ENCODE measurements at places on chromosomes 7 and 10. TPM values are rescaled to one million over a fixed set of nuclear protein-coding genes. Genes with fewer than 3 reads are reported as not detected.

The STK31 gene
- 0.74 TPM for total RNA-seq

The MMRN2 gene
- total RNA-seq = 5.5 TPM

- no peak for DNase-seq
Measured at GRCh38 chr7:110371709-110372108, 719.2 kb upstream of the LRRN3 start.

DNA sequence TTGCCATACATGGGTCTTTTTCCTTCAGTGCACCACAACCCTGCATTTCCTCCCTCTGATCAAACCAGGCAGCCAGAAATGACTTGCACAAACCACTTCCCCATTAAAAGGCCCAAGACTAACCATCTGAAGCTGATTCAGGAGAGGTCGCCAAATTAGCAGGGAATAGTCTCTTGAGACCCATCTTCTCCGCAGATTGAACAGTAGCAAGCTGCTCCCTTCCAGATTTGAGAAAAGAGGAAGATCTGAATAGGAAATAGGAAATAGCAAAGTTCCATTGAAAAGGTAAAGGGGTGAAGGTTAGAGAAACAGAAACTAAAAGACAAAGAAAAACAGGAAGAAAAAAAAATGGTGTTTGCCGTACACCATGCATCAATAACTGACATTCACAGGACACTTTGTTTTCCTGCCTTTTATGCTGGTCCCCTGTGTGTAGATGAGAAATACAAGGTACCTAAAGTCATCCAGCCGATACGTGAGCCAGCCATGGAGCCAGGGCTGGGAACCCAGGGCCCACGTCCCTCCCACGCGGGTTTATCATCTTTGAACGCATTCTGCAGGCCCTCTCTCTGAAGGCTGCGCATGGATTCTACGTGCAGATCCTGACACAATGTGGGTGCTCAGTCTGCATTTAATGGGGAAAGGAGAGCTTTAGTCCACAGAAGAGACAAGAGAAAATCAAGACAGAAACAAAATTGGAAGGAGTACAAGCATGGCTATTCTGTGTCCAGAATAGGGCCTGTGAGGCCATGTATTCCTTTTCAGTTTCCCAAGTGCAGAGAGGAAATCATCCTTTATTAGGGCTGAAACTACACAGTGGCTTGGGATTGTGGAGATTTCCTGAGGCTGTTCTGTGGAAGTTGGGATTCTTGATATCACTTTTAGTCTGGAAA, 268.4 kb upstream of the NPVF start:
- no peak for DNase-seq

- no peak for DNase-seq
Measured at GRCh38 chr7:16889305-16889704, 7.5 kb upstream of the AGR3 start.

The PIK3AP1 gene
- total RNA-seq = 3.7 TPM

- no peak for DNase-seq
Measured at GRCh38 chr10:99057936-99058690, 177.5 kb downstream of the HPSE2 start.

The GIMAP4 gene
- total RNA-seq = not detected

The CRYGN gene
- 1.3 TPM for total RNA-seq

GRCh38 chr7:131359136-131359776, 31.6 kb downstream of the MKLN1 start:
- no peak for DNase-seq

DNA sequence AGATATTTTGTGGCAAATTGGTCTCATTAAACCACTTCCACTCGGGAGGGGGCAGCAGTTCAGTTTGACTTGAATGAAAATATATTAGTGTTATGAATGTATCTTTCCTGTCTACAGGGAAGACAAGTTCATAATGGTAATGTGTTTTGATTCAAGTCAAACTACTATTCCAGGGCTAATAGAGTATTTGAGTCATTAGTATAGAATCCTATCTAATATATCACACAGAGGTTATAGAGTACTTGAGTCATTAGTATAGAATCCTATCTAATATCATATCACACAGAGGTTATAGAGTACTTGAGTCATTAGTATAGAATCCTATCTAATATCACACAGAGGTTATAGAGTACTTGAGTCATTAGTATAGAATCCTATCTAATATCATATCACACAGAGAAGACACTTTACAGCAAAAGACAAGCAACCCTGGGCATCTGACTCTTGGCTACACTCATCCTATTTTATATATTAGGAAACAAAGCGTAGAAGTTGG, 199.7 kb upstream of the MAGI2 start:
- no peak for DNase-seq

- no peak for DNase-seq
Measured at GRCh38 chr7:154409703-154410311, 357.6 kb downstream of the DPP6 start.

The PLCE1 gene
- total RNA-seq = 7.8 TPM

DNA sequence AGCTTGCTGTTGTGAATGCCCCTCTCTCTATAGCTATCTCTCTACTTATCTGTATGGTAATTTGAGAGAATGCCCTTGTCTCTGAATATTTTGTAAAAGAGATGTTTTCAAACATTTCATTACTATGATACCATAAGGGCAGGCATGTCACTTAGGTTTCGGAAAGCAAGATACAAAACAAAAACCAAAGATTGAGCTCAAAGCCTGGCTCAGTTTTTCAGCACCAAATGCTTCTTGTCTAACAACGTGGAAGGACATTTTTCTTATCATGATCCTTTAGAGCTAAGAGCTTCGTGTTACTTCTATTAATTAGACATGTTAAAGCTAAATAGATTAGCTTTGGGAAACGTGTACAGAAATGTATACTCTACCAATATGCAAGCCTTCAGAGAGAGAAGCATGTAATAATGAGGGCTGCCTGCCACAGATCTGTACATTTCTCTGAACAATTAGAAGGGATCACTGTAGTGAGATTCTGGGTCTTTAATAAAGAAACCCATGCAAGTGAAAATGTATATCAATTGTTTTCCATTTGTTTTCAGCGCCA, 148.9 kb downstream of the ARID5B start:
- no peak for DNase-seq

The PGAM2 gene
- total RNA-seq = 0.72 TPM

DNA sequence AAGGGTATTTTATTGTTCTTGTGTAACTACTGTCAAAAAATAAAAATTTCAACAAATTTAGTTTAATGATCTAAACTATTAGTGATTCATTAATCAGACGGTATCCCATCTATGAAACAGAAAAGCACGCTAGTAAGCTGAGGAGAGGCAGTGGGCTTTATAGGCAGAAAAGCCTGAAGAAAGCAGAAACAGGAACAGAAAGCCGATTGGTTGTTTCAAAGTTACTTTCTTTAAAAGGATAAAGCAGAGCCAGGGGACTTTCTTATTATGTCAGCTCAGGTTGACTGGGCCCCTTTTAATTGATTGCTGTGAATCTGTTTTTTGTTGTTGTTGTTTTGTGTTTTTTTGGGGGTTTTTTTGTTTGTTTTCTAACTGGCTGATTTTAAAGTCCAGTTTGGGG, 105.5 kb downstream of the TES start:
- no peak for DNase-seq

The IRF5 gene
- total RNA-seq = 2.5 TPM

The HECW1 gene
- 1.4 TPM for total RNA-seq

DNA sequence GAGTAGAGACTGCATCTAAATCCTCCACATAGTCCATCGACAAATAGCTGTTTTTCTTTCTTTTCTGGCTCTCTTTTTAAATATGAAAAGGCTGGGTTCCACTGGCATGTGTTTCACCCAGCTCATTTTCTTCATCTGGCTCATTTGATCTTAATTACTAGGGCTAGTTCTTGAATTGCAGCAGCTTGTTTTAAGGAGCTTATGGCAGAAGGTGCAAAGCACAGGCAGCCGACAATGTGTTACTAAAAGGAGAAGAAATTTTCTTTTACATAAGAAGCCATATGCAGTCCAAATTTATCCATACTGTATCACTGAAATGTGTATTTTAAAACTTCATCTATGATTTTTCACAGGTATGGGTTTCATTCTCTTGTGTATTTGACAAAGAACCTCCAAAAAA, 205.6 kb upstream of the PTER start:
- DNase-seq = no peak

GRCh38 chr10:21100871-21101514, 203.9 kb upstream of the NEBL start:
- DNase-seq = no peak

- DNase-seq = no peak
Measured at GRCh38 chr10:52879091-52879807, 106.7 kb upstream of the MBL2 start.

DNA sequence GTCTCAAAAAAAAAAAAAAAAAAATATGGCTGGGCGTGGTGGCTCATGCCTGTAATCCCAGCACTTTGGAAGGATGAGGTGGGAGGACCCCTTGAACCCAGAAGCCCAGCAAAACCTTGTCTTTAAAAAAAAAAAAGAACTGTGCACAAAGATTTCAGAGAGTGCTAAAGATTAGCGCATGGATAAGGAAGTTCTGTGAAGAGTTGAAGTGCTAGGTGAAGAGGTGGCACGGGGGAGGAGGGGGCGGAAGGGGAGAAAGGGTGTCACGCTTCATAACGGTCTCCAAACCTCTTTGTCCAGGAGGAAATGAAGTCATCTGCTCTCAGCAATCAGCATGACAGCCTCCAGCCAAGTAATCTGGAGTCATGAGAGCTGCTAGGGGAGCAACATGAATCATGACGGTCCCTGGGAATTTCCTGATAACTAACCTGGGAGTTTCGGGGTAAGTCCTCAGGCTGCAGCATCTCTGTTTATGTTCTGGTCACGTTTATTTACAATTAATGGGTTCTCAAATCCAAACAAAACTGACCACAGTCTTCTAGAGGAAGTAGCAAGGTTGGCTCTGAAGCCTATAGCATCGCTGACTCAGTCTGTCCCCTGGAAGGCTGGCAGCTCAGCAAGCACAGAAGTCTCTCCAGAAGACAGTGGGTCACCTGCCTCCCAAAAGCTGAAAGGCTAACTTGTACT, 1.9 kb upstream of the PLAU start:
- DNase-seq = no peak

- DNase-seq = no peak
Measured at GRCh38 chr7:12540850-12541249, 29.7 kb upstream of the SCIN start.

The BMI1 gene
- total RNA-seq = 36.6 TPM

The ELN gene
- total RNA-seq = not detected

DNA sequence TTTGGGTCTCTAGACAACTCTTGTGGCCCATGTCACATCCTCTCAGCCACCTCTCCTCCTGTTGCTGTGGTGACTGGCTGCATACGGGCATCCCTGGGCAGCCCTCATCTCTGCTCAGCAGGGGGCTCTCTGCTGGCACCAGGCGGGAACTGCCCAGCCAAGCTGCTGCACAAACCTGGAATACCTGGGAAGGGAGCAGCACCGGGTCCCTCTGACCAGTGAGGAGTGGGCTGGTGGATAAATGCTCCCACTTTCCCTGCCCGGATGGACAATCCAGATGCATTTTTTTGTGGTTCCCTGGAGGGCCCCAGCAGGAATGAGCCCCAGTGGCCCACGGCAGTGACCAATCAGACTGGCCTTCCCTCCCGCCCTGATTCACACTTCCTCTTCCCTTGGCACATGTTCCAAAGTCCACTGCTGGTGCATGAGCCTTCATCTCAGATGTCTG, 21.9 kb downstream of the GRID1 start:
- DNase-seq = no peak

The CYP3A5 gene
- total RNA-seq = 53.0 TPM

DNA sequence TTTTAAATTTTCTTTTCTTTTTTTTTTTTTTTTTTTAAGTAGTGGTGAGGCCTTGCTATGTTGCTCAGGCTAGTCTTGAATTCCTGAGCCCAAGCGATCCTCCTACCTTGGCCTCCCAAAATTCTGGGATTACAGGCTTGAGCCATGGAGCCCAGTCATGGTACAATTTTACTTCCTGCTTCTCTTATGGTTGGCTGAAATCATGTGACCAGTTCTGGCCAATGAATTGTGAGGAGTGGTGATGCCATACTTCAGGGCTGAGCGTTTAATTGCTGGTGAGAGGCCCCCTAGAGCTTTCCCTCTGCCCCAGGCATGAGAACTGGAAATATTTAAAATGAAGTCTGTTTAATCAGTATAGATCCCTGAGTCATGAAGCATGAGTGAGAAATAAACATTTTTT, 22.2 kb upstream of the BAIAP2L1 start:
- no peak for DNase-seq

- DNase-seq = no peak
Measured at GRCh38 chr7:105743351-105744090, 132.9 kb downstream of the ATXN7L1 start.

The R3HCC1L gene
- total RNA-seq = 14.2 TPM

GRCh38 chr7:71615017-71615416, 483.1 kb downstream of the GALNT17 start:
- no peak for DNase-seq

GRCh38 chr10:9824631-9825071, 1193.0 kb upstream of the CELF2 start:
- no peak for DNase-seq

The ZNF365 gene
- 0.63 TPM for total RNA-seq

DNA sequence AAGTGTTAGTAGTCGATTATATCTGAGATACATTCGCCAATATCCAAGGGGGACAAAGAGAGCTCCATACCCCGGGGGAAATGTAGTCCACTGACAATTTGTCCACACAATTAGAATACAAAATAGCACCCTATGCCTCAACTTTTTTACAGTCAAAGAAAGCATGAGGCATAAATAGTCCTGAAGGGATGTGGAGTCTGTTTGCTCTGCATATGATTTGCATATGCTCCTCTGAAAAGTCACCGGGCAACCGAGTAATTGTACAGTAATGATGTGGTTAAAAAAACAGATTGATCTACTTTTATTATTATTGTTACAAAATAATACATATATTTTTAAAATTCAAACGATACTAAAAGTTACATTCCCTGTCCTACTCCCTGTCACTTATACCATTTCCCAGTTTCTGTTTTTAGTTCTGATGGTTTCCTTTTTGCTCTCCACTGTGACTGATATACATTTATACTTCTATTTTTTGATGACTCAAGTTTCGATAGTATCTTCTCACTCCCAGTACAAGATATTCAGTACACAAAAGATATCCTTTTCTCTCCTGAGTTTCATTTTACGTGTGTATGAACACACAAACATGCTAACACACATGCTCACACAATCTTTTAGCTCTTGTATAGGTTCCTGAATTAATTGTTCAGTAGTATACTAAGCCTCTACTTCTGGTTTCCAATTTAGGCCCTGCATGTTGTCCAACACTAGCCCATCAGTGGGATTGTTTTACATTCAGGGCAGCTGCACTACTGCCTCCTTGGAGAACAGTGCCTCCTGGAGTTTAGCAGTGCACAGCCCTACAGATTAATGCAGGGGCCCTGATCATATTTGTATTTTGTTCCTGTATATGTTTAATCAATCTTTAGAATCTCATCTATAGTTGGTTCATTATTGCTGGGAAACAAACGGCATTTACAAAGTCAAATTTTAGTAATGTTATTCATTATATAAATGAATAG, 130.9 kb downstream of the TES start:
- no peak for DNase-seq

GRCh38 chr7:13099154-13099795, 411.8 kb downstream of the ARL4A start:
- DNase-seq = no peak

GRCh38 chr7:98681951-98682350, 64.9 kb downstream of the NPTX2 start:
- no peak for DNase-seq

The CAV1 gene
- total RNA-seq = 56.1 TPM

The HMX2 gene
- 0.19 TPM for total RNA-seq

Measured in type B pancreatic cell (in vitro differentiated cells).